Thoracic aorta (tissue), 2 donors: ENCODE measurements at places on chromosomes 12 and 14. TPM values are rescaled to one million over a fixed set of nuclear protein-coding genes. Genes with fewer than 3 reads are reported as not detected.

GRCh38 chr12:92859650-92860386 is 69.3 kb downstream of the EEA1 start:
- DNase-seq: no peak
- no peak overlapping the region for H3K27ac ChIP-seq
- no peak overlapping the region for H3K4me3 ChIP-seq
- H3K4me1 ChIP-seq: no peaks in the 10 kb centered on the region
- H3K27me3 ChIP-seq: no peaks in the 10 kb centered on the region

- H3K36me3 ChIP-seq: no peaks in the 10 kb centered on the region
- no peak for DNase-seq
- no peaks in the 10 kb centered on the region for H3K4me1 ChIP-seq
- H3K27ac ChIP-seq: no peak overlapping the region
Measured at GRCh38 chr14:37246427-37246829, 48.7 kb downstream of the MIPOL1 start.

SLC4A8 gene
- total RNA-seq: 2.8 TPM

TAS2R43 gene
- total RNA-seq: 6.3 TPM

STYX gene
- total RNA-seq: 19.3 TPM

FAM186B gene
- total RNA-seq: 0.54 TPM
